Activated naive CD8-positive, alpha-beta T cell treated with anti-CD3 and anti-CD28 coated beads, Interleukin-2, amount 10 ng/mL, durations not matched to agents 7 days and 5 days (primary cell): ENCODE measurements at places on chromosomes 4 and X. TPM values are rescaled to one million over a fixed set of nuclear protein-coding genes. Genes with fewer than 3 reads are reported as not detected.

CORIN gene
- total RNA-seq = 0.39 TPM

FAM47A gene
- not detected for total RNA-seq

EMCN gene
- not detected for total RNA-seq

PNMA6A gene
- 0.40 TPM for total RNA-seq

CXorf51A gene
- total RNA-seq = not detected

RAP1GDS1 gene
- total RNA-seq = 64.5 TPM

TRMT10A gene
- 5.5 TPM for total RNA-seq

MMRN1 gene
- 0.28 TPM for total RNA-seq

- no peak for DNase-seq
Observed at GRCh38 chrX:45134315-45134731, 66.4 kb downstream of the DIPK2B start.

- DNase-seq = no peak
Observed at GRCh38 chrX:13790206-13791131, 26.4 kb downstream of the GPM6B start.

DNA sequence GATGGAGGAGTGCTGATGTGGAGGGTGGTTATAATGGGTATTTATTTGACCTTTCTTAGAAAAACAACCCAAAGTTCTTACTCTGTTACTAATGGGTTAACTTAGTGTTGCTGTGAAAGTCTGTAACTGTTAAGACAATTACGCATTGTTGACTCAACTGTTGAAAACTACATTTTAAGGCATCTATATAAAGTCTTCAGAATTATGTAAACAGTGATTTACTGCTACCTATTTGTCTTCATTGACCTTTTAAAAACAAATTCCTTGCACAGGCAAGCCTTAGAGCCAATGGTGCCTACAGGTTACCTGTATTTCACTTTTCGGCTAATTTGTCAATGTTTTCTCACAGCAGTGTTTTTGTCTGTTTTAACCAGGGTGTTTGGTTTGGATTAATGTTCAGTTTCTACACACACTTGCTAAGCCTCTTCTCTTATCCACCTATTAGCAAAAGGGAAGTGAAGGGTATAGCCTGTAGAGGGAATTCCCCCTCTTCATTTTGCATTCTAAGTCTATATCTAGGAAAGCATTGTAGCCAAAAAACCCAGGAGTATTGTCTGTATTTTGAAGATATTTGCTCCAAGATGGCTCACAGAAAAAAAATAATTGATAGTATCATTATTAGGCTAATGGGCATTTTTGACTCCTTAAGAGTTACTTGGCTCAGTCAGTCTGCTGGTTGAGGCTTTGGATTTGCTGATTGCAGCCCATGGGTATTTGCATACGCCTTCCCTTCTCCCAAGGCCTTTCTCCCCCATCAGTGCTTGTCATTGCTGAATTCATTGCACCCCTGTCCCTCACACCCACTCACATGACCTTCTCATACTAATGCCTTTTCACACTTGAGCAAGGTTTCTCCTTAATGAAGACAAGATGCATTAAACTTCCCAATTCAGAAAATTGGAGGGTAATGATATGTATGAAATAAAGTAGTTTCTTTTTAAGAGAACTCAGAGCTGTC lies 30.5 kb downstream of the AFF1 start:
- no peak for DNase-seq

DNA sequence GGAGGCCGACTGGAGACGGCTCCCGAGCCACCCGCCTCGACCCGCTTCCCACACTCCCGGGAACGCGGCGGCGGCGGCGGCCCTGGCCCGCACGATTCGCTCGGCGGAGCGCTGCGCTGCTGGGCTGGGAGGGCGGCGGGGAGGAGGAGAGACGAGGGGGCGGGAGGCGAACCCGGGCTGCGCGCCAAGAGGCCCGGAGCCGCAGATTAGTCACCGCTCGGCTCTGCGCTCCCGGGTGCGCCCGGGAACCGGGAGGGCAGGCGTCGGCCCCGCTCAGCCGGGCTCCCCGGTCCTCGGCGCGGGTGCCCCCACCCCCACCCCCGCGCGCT lies 11.2 kb upstream of the BCOR start:
- peak; percentile 71 for DNase-seq

- DNase-seq = no peak
Observed at GRCh38 chr4:146582864-146583263, 55.8 kb upstream of the POU4F2 start.

GRCh38 chr4:82034878-82035277 lies 338.9 kb downstream of the HNRNPD start:
- no peak for DNase-seq

GRCh38 chrX:14194711-14195110 lies 165.0 kb upstream of the GEMIN8 start:
- no peak for DNase-seq

GRCh38 chr4:156894234-156894633 lies 77.4 kb downstream of the PDGFC start:
- DNase-seq = no peak

DNA sequence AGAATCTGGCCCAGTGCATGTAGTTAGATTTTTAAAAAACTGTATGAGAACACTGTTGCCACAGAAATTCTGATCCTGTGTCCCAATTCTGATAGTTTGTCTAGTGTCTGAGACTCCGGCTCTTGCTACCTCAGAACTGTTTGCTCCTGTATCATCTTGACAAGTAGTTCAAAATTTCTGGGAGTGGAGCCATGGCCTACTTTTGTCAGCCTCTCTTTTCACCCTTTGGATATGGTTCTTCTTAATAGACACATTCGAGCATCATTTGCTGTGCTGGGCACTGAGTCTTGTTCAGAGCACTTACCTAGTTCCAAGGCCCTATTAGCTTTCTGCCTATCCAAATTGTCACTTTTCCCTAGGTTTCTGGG lies 46.9 kb downstream of the ATP10D start:
- no peak for DNase-seq

DNA sequence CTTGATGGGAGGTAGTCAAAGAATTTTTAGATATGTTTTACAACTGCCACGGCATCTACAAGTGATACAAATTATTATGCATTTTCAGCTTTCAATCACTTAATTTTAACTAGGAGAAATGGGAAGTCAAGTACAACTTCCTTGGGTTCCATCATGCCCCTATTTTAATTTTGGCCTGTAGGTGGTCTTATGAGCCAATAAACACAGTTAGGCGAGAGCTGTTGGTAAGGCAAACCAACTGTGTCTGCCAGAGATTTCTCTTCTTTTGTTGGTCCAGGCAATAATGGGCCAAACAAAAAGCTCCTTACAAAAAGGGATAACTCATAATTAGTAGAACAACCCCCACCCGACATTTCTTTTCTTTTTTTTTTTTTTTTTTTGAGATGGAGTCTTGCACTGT lies 63.3 kb upstream of the ARX start:
- DNase-seq = no peak

GRCh38 chrX:8297766-8298165 lies 126.7 kb upstream of the VCX2 start:
- DNase-seq = no peak

DNA sequence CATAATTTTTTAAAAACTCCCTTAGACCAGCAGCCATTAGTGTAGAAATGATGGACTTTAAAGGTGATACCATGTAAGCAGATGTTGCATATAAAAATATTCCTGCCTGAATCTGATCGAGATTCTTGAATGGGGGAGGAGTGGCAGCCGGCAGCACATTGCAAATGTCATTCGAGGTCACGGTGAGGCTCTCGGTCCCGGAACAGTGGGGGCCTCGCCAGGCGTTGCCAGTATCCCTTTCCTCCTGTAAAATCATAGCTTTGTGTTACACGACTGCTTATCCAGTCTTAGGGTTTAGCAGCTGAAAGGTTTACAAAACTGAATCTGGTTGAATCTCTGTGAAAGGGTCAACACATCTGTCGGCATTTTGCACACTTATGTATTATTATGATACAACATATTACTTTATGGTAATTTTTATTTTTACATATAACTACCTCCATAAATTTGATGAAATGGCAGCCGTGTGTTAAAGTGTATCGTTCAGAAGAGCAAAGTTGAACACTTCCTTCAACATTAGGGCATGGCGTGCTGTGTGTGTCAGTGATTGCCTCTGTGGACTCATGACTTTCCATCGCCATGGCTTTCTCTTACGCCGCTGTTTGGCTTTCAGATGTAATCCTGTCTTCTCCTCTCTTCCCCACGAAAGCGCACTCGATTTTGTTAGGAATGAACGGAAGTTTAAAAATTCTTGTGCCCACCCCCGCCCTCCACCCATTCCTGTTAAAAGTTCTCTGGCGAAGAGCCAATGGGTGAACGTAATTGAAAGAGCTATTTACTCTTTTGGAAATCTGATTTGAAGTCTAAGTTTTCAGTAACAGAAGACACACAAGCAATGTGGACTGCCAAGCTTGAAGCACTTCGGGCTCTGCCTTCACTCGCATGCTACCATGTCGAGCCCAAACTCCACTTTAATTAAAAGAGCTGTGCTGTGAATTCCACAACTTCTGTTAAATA lies 114.8 kb downstream of the STOX2 start:
- DNase-seq = no peak

GRCh38 chr4:185587427-185588161 lies 52.3 kb upstream of the PDLIM3 start:
- DNase-seq = peak; percentile 39

DNA sequence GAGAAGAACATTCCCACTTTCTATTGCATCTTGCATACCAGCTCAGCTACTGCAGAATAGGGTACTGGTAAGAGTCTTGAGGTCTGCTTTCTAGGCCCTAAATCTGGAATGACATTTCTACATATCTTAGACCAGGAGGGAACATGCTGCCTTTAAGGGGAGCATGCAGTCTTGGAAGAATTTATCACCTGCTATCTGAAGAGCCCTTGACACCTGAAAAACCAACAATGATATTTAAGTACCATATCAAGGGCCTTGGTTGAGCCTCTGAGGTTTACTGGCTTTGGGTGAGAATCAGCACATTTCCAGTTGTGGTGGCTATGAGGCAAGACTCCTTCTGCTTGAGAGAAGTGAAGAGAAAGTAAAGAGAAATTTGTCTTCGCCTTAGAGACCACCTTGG lies 436.8 kb upstream of the SPANXN1 start:
- no peak for DNase-seq

DNA sequence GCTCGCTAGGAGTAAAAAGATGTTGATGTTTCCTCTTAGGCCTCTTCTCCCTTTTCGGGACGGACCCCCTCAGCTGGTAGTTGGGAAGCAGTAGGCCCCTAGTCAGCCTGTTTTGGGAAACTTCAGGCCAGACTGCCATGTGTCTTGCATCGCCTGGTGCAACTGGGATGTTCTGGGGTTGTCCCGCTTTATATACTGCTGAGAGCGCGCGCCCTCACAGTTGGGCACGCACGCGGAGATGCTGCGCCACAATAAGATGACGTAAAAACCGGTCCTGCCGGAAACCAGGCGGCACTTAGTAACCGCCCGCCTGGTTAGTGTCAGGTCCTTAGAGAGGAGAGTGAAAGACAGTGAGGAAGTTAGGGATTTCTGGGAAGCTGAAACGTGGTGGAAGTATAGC lies 231.3 kb upstream of the CT83 start:
- DNase-seq = no peak

DNA sequence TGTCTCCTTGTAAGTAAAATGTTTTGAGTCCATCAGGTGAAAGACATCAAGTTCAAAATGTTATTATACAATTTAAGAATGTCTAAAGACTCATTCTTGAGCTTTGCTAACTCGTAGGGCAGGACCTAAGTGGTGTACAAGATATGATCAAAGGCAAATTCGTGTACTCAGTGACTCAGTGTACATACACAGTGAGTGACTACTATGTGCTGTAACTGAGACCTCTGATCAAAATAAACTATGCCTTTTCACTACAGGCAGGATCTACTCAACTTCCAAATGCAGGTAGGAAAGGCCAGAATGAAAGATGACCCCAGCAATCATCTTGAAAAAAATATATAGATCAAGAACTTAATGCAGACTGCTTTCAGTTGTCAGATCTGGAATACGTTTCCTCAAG lies 49.9 kb downstream of the ADGRG2 start:
- no peak for DNase-seq

DNA sequence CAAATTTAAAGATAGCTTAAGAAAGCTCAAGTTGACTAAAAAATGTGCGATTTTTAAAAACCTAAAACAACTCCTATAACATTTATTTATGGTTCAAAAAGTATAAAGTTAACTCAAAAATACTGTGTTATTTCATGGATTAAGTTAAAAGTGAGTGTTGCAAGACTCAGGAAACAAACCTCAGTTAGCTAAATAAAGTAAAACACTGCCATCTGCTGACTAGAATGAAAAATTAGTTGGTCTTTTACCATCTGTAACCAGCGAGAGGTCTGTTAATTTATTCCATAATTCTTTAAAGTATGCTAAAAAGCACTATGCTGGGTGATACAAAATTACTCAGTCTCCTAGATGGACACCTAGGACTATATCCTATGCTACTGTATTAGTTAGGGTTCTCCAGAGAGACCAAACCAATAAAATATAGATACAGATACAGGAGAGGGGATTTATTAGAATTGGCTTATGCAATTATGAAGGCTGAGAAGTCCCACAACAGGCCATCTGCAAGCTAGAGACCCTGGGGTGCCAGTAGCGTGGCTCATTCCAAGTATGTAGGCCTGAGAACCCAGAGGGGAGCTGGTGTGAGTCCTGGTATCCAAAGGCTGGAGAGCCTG lies 4.9 kb upstream of the WDFY3 start:
- no peak for DNase-seq

DNA sequence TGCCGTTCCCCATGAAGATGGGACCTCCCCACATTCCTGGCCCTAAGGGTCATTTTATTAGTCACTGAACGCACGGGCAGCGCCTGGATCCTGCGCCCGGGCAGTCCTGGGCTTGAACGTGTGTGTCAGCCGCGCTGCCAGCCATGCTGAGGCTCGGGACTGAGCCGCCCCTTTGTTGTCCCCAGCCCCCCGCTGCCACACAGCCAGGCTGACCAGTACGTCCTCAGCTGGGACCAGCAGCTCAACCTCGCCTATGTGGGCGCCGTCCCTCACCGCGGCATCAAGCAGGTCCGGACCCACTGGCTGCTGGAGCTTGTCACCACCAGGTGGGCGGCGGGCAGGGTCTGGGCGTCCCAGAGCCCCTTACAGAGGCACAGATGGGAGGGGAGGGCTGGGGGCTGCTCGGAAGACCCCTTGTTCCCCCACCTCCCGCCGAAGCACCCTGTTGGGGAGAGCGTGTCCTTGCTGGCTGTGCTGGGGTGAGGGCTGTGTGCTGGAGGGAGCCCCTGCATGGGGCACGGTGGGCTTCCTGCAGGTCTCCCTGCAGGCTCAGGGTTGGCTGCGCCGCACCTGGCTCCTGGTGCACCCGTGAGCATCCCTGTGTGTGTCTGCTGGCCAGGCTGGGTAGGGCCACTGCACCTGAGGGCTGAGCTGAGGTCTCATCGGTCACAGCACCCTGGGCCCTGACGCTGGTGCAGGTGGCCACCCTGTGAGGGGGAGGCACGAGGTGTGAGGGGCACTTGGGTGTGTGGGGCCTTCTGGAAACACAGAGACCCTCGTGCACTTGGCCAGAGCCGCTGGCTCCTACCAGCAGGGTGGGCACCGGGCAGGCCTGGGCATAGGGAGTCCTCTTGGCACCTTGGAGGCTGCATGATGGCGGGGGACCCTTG lies 1.0 kb downstream of the IDUA start:
- no peak for DNase-seq

DNA sequence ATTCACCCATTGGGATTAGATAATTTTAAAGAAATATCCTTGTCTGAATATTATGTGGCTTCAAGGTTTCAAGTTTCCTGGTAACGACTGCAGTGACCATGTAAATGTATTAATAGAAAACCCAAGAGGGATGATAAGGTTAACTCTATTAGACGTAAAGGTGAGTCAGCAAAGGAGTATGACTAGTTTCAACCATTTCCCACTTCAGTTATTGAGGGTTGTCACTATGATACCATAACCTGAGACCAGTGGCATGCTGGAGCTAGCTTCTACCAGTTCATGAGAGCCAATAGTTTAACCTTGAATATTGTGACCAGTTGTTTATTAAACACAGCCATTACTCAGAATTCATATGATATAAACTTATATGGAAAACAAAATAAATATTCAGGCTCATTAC lies 270.1 kb downstream of the TMA16 start:
- no peak for DNase-seq

- DNase-seq = no peak
Observed at GRCh38 chrX:144809025-144809424, 438.3 kb upstream of the SPANXN1 start.
